ENCODE measurements at places on chromosomes 6 and 20.
A peak's percentile ranks its signal among the peaks of the same experiment; 100 is the strongest.

DNA sequence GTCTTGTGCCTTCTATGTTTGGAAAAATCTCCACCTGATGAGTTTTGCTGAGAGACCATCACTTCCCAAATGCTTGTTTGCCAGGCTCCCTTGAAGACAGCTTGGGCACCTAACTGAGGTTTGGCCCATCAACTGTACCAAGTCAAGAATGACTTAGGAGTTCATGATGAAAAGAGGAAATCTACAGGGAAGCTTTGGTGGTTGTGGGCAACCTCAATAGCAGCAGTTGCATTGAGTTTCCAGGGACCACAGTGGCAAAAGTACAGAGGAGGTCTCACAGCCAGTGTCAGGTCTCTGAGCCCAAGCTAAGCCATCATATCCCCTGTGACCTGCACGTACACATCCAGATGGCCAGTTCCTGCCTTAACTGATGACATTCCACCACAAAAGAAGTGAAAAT, 49.7 kb upstream of the PHACTR1 start:
- DNase-seq: no peak

GRCh38 chr6:92906385-92906784, 513.0 kb downstream of the EPHA7 start:
- no peak for DNase-seq

DNA sequence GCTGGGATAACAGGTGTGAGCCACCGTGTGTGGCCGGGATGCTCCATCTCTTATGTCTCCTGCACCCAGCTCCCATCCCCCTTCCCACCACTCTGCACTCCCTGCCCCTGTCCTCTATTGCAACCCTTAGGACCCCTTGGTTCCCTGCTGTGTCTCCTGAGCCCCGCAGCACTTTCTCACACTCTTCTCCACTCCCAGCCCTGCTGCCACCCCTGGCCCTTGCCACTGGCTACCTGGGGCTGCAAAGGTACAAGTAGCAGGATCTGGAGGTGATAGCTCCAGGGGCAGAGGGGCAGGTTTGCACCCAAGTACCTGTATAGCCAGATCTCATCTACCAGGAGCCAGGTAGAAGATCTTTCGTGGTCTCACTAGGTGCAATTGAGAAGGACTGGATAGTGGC, 6.6 kb upstream of the CPXM1 start:
- DNase-seq: no peak

DNA sequence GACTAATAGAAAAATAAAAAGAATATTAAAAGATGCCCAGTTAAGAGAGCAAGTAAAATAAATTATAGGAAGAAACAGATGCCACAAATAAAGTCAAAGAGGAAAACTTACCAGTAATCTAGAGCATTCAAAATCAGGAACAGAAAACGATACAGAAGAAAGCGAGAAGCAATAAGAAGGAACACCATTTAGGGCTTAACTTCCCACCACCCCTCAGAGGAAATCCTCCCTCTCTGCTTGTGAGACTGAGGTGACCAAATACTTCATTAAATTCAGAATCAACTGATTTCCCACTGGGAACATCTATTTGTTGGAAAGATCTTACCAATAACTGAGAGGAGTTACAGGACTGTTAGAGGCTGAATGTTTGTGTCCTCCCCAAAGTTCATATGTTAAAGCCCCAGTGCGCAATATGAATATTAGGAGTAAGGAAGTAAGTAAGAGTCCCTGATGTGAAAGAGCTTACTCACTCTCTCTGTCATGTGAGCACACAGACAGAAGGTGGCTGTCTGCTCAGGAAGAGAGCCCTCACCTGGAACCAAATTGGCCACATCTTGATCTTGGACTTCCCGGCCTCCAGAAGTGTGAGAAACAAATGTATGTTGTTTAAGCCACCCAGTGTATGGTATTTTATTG, 19.5 kb downstream of the KATNA1 start:
- no peak for DNase-seq

GRCh38 chr6:144064402-144065212, 30.8 kb downstream of the SF3B5 start:
- DNase-seq: no peak

DNA sequence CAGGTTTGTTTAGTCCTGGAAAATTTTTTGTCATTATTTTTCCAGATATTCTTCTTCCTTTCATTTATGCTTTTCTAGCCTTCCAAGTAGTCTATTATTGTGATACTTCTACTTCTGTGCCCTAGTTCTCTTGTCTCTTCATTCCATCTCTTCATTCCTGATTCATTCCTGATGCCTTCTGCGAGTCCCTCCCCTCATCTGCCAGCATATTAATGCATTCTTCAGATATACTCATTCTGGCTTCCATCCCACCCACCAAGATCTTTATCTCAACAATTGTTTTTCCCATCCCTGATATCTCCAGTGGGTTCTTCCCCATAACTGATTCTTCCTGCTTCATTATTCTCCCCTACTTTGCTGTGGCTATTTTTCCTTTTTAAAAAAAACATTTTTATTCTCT, 35.2 kb downstream of the ALDH5A1 start:
- DNase-seq: no peak

DNA sequence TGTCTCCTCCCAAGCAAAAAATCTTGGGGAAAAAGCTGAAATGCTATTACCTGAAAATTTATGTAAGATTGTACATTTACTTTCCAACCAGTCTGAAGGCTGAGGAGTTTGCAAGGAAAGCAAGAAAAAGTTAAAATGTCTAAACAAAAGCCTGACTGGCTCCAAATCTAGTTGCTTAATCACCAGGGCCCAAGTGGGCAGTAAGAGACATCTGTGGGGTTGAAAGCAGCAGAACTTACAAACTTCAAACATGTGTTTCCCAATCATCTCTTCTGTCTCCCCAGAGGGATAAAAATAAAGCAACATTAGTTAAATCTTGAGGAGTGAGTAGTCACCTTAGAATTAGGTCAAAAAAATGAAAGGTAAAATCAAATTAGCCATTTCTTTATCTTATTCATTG, 98.6 kb downstream of the OGFRL1 start:
- peak; percentile 89 for DNase-seq

GRCh38 chr20:8782804-8783203, 286.1 kb upstream of the PLCB4 start:
- peak; percentile 25 for DNase-seq

GRCh38 chr20:12976720-12977309, 32.0 kb upstream of the SPTLC3 start:
- no peak for DNase-seq

GRCh38 chr6:56793938-56794337, 151.2 kb upstream of the DST start:
- DNase-seq: no peak

- no peak for DNase-seq
These were observed 9.3 kb downstream of the RRAGD start for GRCh38 chr6:89402776-89403175.

DNA sequence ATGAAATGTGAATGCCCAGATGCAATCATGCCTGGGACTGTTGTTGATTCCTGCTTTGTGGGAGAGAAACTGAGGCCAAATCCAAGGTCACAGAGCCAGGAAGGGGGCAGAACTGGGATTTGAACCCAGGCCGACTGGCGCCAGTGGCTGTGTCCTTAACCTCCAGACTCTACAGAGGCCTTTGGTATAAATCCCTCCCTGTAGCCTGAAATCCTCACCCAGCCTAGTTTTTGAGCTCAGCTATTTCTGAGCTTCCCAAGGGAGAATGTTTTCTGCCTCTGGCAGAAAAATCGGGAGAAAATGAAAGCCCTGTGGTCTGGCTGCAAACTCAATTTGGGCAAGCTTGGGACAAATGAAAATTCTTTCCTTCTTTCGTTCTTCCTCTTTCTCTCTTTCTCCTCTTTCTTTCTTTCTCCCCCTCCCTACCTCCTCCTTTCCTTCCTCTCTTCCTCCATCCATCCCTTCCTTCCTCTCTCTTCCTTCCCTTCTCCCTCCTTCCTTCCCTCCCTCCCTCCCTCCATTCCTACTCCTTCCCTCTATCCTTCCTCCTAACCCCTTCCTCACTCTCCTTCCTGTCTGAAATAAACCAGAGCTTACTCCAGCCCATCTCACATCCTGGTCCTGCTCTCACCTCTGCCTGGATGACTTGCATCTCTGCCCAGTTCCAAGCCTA, 34.9 kb downstream of the SNAI1 start:
- no peak for DNase-seq

- DNase-seq: no peak
These were observed 21.0 kb downstream of the COL9A1 start for GRCh38 chr6:70281923-70282311.

DNA sequence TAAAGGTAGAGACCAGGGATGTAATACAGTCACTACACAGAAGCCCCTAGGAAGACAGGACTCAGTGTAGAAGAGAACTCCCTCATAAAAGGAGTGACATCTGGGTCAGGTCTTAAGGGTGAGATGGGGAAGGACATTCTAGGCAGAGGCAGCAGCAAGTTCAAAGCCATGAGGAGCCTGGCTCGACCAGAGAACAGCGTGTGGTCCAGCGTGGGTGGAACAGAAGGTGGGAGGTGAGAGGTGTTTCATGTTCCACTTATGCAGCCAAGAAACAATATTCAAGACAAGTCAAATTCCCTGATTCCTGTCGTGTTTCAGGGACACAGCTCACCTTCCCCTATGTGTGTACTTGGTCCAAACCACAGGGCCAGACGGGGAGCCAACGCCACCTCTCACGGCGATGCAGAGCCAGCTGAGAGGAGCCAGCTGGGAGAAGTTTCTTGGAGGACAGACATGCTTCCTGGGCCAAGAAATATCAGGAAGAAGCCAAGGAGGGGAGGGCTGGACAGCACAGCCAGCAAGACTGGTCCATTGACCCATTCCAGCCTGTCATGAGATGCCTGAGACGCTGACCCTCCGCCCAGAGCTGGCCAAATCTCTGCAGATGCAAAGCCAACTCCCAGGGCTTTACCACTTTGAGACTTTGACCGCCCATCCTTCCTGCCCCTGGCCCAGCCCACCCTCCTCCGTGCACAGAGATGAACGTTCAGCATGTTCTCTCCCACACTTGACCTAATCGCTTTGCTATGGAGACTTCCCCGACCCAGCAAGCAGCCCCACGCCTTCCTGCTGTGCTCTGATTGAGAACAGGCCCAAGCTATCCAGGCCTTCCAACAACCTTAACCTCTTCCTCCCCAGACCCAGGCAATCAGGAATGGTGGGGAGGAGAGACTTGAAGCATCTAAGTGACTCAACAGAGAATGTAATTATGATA, 113.8 kb downstream of the PRND start:
- no peak for DNase-seq

DNA sequence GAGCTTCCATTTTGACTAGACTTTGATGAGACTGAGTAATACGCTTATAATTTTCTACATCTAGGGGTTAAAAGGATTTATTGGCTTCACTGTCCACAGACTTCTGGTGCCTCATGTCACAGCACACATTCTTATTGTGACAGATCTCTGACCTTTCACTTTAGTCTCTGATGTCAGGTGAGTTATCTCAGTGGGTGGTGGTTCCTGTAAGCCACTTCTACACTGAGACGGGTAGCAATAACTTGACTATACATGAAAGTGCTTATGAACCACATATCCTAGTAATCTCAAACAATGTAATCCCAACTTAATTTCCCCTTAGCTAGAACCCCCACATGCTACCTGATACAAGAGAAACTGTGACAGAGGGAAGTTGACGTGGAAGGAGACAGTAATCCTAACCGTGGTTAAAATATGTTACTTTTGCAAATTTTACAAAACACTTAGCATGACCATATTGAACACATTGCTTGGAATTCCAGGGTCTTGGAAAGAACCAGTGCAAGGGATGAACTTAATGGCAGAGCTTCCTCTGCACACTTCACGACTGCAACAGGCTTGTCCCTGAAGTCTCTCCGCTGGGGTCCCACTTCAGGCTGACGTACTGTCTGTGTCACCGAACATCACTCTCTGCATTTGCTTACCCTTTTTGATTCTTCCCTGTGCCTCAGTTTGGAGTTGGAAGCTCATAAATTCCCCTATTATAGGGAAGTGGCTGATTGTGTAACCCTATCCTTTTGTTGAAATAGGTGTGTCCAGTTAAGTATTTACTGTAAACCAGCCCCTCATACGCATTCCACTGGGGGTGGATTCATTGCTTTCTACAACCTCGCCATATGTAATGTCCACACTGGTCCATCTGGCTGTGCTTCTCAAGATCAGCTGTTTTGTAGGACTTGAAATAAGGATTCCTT, 6.4 kb upstream of the TRIM40 start:
- DNase-seq: peak; percentile 18

- DNase-seq: no peak
These were observed 29.8 kb downstream of the NCOA3 start for GRCh38 chr20:47531458-47531857.

- DNase-seq: no peak
These were observed 34.5 kb downstream of the TXLNB start for GRCh38 chr6:139257291-139257690.

DNA sequence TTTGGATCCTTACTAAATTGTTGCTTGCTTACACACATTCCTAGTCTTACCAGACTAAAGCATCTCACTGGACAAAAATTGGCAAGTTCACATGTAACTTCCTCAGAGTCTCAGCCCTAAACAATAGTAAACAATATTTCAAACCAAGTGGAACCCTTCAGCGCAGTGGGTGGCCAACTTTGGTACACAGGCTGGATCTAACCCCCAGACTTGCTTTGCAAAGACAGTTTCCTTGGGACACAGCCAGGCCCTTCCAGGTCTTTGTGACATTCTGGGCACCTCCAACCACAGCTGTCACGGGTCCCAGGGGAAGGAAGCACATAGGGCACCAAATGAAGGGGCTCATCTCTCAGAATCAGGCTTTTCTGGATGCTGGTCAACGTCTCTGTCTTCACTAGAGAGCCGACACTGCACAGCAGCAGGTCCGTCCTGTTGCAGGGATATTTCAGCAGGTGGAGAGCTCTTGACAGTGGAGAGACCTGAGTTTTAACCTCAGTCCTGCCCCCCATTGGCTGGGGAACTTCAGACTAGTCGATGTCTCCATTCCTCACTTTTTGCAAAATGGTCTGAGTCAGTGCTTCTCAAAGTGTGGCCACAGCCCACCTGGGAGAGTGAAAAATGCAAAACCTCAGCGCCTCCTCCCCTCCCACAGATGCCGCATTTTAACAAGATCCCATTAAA, 91.4 kb downstream of the BFSP1 start:
- no peak for DNase-seq

- DNase-seq: peak; percentile 58
These were observed 33.1 kb upstream of the LCA5 start for GRCh38 chr6:79570129-79571029.

DNA sequence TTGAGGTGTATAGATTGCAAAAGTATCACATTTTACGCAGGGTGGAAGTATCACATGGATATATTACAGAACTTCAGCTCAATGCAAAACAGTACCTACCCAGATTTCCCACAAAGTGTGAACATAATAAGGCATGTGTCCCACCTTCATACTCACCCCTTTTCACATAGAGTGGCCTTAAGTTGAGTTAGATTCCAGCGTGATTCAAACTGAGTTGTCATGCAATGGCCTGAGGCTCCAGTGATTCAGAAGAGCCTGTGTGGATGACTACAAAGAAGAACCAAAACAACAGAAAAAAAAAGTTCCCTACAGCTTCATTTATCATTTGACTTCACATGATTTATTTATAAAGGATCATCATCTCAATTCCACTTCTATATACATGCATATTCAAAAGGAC, 309.7 kb downstream of the SLC35F1 start:
- peak; percentile 3 for DNase-seq

GRCh38 chr6:17352302-17352701, 41.1 kb upstream of the CAP2 start:
- DNase-seq: no peak
